Cerebellar cortex (tissue), 1 donor: ENCODE measurements at places on chromosomes 2 and 18.

- DNase-seq = no peak
Measured at GRCh38 chr2:228507870-228508269, 326.4 kb upstream of the SPHKAP start.

DNA sequence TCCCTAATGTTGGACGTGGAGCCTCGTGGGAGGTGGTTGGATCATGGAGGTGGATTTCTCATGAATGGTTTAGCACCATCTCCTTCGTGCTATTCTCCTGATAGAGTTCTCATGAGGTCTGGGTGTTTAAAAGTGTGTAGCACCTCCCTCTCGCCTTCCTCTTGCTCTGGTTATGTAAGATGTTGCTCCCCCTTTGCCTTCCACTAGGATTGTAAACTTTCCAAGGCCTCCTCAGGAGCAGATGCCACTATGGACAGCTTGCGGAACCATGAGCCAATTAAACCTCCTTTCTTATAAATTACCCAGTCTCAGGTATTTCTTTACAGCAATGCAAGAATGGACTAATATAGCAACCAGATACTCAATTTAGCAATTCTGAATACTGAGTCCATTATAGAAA lies 82.4 kb upstream of the PELI1 start:
- peak; percentile 96 for DNase-seq

- no peak for DNase-seq
Measured at GRCh38 chr2:24771764-24772586, 21.2 kb downstream of the PTRHD1 start.

DNA sequence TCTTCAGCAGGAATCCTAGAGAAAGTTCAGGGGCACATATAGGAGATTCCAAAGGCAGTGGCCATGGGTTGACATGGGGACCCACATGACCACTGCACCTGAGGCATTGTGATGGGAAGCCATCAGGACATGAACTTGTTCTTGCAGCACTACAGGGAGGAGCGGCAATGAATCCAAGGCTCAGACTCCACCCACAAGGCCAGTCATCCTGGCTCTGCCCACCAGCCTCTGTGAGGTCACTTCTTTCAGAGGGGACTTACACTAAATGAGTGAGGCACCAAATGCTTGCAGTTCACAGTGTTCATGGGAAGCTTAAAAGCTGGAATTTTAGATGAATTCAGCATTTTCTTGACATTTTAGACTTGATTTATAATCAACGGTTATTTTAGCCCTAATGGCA lies 254.2 kb downstream of the SETBP1 start:
- DNase-seq = no peak

DNA sequence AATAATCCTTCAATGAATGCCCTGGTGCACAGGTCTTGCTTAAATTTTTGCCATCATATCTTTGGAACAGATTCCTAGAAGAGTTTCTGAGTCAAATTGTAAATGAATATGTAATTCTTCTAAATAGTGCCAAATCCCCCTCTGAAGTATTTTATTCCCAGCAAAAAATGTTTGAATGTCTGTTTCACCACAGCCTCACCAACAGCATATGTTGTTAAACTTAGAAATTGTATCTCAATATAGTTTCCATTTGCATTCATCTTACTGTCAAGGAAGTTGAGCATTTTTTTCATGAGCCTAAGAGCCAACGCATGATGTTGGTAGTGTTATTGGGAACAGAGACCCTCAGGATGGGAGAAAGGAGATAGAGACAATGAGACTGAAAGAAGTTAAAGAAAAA lies 86.8 kb upstream of the IL1R2 start:
- DNase-seq = no peak

DNA sequence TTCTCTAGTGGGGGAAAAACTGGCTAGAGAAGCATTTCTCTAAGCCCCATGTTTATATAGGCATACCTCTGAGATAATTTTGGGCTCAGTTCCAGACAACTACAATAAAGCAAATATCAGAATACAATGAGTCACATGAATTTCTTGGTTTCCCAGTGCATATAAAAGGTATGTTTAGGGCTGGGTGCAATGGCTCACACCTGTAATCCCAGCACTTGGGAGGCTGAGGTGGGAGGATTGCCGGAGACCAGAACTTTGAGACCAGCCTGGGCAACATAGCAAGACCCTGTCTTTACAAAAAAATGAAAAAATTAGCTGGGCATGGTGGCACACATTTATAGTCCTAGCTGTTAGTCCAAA lies 22.2 kb downstream of the TSN start:
- DNase-seq = no peak

- DNase-seq = peak; percentile 47
Measured at GRCh38 chr18:52903857-52904256, 563.9 kb downstream of the DCC start.

GRCh38 chr2:207939342-207940108 lies 85.8 kb downstream of the PLEKHM3 start:
- no peak for DNase-seq

GRCh38 chr2:145137901-145138300 lies 618.0 kb upstream of the ZEB2 start:
- DNase-seq = no peak

- no peak for DNase-seq
Measured at GRCh38 chr2:219356834-219357233, 24.3 kb upstream of the RESP18 start.

GRCh38 chr2:156057647-156058046 lies 274.9 kb downstream of the NR4A2 start:
- DNase-seq = no peak

GRCh38 chr2:15667809-15668556 lies 76.3 kb downstream of the DDX1 start:
- no peak for DNase-seq

GRCh38 chr18:40019797-40020392 lies 1935.1 kb upstream of the PIK3C3 start:
- peak; percentile 32 for DNase-seq

DNA sequence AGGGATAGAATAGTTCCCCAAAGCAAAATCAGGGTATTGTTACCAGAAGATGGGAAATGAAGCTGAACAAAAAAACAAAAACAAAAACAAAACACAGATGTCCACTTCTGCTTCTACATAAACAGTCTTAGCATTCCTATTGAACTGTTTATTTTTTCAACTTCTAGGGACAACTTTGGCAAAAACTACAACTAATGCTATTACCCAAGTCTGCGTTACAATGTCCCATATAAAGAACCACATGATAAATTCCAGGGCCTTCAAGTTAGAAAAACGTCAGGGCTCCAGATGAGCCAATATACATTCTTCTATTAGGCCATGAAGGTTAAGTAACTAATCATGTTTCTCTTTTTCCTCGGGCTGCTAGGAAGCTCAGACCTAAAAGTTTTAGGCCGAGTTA lies 16.9 kb downstream of the PID1 start:
- no peak for DNase-seq

DNA sequence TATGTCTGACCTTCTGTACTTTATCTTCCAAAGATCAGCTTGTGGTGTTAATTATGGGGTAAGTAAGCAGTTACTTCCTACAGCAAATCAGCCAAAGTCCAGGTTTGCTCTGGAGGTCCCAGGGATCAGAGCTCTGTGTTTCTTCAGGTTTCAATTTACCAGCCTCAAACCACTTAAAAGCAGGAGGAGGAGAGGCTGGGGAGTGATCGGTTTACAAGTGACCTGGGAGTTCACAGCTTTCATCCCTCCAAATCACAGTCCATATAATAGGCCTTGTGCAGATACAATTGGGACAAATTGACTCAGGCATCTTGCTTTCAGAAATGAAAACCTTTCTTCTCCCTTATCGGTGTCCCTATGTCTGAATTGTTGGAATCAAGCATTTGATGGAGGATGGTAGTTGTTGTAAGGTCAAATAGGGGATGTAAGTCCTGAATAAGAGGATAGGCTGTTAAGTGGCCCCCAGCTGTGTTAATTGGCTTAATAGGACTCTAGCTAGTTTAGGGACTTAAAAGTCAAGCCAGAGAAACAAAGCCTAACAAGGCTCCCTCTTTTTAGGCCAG lies 188.0 kb upstream of the NT5C1B start:
- no peak for DNase-seq

DNA sequence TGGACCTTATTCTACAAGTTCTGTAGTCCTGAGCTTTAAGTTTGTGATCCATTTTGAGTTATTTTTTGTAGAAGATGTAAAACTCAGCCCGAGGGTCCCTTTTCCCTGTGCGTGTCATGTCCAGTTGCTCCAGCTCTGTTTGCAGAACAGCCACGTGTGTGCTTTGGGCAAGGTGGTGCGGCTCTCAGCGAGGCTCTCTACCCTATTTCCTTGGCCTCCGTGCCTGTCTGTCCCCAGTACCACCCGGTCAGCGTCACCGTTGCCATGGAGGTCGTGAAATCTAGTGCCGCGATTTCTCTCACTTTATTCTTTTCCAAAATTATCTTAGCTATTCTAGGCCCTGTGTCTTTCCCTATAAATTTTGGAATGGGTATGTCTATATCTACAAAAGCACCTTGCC lies 141.0 kb upstream of the CTDP1 start:
- DNase-seq = no peak

GRCh38 chr2:7037340-7038333 lies 120.4 kb downstream of the RNF144A start:
- DNase-seq = peak; percentile 81

- no peak for DNase-seq
Measured at GRCh38 chr18:11868230-11868629, 17.0 kb downstream of the CHMP1B start.

GRCh38 chr2:102025583-102026267 lies 34.0 kb downstream of the IL1R2 start:
- no peak for DNase-seq

DNA sequence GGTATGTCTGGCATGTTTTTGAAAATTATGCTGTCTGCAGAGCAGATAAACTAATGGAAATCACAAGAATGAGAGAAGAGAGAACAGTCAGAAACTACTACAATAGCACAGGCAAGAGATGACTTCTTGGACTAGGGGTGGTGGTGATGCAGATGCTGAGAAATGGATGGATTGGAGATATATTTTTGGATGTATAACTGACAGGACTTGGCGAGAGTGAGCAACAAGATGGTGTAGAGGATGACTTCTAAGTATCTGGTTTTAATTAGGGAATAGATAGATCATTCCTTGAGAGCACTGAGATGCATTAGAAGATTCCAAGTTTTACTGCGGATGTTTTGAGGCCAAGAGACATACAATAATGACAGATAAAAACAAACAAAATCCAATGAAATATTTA lies 328.2 kb downstream of the PID1 start:
- DNase-seq = no peak

DNA sequence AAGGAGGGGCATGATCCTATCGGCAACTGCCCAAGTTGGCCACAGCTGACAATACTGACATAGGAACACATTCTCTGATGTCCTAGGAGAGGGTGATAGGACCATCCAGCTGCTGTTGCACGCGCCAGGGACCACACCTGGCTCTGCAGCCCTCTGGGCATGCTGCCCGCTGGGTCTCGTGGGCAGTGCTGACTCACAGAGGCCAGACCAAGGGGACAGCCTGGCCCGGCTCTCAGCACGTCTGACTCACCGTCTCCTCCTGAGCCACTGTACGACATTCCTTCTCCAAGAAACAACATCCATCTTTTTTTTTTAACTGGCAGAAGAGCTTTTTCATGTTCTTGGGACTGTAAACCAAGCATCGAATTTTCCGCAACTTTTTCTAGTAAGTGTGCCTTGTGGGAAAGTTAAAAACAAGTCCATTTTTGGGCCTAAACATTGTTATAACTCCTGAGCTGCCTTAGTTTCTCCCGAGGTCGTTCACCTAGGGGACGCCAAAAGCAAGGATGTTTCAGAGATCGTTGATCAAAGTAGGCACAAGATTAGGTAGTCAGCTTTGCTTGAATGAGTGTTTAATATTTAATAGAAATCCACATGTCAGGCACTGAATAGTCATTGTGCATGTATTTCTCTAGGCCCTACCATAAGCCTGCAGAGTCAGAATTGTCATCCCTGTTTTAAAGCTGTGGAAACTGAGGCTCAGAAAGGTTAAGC lies 100.3 kb downstream of the TTC32 start:
- DNase-seq = no peak

DNA sequence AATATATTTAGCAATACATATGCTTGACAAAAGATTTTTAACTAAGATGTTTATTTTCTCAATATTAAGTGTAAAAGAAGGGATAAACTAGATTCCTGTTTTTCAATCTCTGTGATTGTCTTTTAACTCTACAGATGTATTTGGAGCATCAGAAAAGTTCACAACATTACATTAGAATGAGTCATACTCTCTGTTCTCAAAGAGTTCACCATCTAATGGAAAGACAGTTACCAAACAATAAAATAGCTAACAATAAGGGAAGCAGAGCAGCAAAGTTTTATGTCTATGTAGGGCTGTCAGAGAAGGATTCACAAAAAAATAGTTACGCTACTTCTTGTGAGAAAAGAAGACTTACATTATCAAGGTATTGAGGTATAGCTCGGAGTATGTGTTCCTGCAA lies 109.2 kb upstream of the MAP2 start:
- no peak for DNase-seq

DNA sequence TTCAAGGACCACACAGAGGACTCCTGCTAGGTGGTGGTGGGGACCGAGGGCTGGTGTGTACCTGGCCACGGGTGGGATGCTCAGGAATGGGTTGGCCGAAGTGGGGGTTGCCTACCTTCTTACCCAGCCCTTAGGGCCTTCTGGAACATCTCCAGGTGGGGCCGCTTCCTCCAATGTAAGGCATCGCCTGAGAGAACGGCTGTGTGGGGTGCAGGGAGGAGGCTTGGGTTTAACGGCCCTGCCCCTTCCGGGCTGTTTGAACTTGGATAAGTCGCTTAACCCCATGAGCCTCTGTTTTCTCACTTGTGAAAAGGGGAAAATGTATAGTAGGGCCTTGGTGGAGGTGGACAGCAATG lies 35.0 kb downstream of the EMILIN2 start:
- no peak for DNase-seq

DNA sequence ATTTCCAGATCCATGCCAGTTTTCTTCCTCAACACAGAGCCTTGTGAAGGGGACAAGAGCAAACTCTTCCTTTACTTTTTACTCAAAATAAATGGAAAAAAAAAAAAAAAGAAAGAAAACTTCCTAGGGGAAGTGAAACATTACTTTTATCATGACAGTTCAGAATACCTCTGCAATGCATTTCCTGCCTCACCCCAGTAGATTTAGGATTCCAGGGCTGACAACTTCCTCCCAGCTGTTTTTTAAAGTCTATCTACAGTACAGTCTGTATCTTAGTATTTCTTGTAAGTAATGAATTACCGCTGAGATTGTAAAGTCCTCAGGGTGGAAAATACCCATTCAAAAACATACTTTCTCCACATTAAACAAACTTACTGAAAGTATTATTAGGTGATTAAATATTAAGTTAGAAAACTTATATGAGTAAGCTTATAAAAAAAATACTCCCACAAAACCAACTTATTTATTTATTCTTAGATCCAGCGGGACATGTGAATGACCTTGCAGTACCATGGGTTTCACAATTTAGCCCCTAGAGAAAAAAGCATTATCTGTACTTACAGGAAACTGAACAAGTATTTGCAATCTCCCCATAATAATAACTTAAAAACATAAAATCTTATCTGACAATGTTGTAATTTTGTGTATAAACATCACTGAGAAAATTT lies 117.7 kb downstream of the RBMS1 start:
- DNase-seq = no peak

- DNase-seq = peak; percentile 30
Measured at GRCh38 chr2:240297256-240298116, 138.0 kb upstream of the GPC1 start.
